ENCODE measurements at places on chromosomes 12 and 14.

DNA sequence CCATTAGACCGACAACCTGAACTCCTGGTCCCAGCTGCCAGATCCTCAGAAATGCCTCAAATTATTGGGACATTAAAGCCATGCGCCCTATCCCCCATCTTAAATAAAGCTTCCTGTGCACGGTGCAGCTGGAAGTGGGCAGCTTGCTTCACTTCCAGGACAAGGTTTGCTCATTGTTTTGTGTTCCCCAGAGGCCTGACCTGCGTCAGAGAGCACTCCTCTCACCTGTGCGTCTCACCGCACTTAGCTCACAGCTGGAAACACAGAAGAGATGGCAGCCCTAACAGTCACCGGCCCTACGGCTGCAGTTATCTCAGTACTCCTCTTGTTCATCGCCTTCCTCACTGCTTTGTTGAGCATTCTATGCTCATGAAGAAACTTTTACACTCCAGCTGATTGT lies 135.5 kb downstream of the ANO2 start:
- DNase-seq = no peak

- DNase-seq = peak; percentile 86
Measured at GRCh38 chr12:40224439-40225291, at the start of gene LRRK2. Gene LRRK2, plus strand, starts transcription at chr12:40224997. Its CDS starts 135 bp downstream, at chr12:40225132.

DNA sequence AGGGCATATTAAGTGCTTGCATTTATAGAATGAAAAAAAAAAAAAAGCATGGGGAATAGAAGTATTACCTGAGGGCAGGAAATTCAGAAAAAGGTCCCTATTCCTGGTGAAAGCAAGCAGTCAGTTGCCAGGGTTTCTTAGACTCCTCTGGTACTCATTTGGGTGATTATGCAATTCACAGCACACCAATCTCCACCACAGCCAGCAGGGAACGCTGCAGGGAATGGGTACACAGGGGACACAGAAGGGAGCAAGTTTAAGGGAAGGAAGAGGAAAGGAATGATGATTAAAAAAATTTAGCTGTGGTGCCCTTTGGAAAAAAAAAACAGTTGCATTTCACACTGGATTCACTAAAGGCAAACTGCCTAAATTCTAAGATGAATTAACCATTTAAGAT lies 14.2 kb downstream of the BLTP3B start:
- peak; percentile 60 for DNase-seq

- DNase-seq = no peak
Measured at GRCh38 chr14:87059060-87059839, 933.7 kb downstream of the GALC start.

- DNase-seq = no peak
Measured at GRCh38 chr12:5154091-5154490, 110.4 kb downstream of the KCNA5 start.

DNA sequence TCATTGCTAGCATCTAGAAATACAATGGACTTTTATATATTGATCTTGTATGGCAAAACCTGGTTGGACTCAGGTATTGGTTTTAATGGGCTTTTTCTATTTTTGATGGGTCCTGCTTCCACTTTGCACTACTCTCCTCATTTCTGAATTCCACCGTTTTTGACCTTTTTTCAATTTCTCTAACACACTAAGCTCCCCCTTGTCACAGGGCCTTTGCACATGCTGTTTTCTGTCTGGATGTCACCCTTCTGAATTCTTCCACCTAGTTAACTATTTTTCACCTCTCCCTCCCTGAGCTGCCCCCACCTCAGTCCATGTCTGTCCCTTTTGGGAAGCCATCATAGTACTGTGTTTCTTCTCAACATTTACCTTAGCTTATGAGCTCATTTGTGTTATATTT lies 112.7 kb upstream of the FRMD6 start:
- no peak for DNase-seq

DNA sequence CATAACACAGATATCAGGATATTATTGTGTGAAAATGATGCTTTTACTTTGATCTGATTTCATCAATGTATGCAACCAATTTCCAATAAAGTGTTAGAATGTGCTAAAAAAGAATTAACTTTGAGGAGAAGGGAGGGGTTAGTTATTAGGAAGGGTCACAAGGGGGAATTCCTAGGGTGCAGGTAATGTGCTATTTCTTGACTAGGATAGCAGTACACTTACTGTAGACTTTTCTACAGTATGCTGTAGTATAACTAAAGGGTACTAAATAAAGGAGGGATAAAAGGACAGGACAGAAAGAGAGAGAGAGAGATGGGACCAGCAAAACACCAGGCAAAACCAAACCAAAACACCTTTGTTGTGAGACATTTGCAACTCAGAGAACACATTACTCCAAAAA lies 121.4 kb upstream of the RAP1B start:
- no peak for DNase-seq

DNA sequence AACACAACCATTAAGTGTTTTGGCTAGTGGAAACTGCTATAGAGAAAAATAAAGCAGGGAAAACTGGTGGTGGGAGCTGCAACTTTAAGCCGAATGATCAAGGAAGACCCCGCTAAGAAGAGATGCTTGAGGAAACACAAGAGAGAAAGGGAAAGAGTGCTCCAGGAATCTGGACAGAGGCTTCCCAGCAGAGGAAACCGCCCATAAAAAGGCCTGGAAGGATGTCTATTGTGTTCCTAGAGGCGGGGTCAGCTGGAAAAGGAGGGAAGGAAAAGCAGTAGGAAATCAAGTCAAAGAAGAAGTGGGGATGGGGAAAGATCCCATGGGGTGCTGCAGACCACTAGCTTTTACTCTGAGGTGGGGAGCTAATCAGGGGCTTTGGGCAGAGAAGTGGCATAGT lies 12.4 kb downstream of the SLC2A13 start:
- DNase-seq = no peak

DNA sequence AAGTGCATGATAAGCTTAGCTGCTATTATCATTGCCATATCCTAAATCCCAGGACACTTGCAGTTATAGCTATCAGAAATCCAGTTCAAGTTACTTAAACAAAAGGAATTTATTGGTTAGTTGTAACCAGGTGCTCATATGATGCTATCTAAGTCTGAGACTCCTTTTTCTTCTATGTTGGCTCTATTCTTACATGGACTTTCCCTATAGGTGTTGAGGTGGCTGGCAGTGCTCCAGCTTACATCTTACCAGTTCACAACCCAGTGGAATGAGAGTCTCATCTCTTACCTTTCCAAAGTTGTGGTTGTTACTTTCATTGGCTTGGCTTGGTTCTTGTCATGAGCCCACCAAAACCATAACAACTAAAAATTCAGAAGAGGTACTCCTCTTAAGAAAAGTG lies 94.6 kb downstream of the DACT1 start:
- DNase-seq = no peak

- no peak for DNase-seq
Measured at GRCh38 chr14:33949411-33949893, 1.4 kb downstream of the EGLN3 start.

DNA sequence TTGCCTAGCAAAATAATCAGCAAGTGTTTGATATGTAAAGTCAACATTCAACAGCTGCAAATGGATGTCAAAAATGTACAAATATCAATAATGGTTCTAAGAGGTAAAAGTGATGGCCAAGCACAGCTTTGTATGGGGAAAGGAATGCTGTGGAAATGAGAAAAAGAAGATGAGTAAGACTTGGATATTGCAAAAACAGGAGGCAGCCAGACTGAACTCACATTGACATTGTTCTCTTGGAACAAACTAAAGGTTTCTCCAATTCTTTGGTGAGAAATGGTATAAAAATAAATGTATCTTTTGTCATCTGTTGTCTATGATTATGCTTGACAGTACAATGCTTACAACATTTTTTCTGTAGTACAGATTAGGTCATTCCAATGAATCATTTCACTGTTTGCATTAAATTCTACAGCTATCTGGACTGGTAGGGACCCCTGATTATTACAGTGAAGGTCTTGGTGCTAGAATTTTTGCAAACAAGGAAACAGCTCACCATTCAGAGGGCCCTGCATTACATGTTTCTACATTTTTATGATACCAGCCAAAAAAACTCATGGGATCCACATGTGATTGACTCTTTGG lies 465.7 kb downstream of the NOVA1 start:
- no peak for DNase-seq

DNA sequence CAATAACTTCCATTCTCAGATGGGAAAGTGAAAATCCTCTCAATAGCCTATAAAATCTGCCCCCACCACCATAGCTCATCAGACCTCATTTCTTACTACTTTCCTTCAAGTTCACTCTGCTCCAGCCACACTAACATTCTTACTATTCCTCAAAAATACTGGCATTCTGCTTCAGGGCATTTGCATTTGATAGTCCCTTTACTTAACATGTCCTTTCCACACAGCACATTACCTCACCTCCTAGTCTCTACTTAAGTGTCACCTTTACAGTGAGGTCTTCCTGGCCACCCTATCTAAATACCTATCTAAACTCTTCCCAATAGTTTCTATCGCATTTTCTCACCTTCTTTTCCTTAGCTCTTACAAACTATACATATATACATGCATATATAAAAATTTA lies 6.8 kb downstream of the EML5 start:
- no peak for DNase-seq

GRCh38 chr12:12992418-12993130 lies 7.5 kb downstream of the HEBP1 start:
- peak; percentile 75 for DNase-seq

- peak; percentile 41 for DNase-seq
Measured at GRCh38 chr14:91482263-91483013, 27.7 kb downstream of the PPP4R3A start.

DNA sequence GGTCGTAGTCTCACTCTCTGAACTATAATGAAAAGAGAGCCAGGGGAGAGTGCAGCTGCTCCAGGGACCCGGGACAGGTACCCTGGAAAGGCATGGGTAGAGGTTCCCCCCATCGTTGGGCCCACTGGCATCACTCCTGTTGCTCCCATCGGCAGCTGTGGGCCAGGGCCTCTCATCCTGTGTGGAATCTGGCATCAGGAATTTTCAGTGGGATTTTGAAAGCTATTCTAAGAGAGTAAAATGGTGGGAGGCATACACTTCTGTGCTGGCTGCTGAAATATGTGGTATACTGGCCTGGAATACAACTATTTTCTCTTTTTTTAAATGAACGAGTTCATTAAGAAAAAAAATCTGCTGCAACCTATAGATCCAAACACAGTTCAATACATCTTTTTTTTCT lies 38.1 kb downstream of the EML1 start:
- no peak for DNase-seq

GRCh38 chr14:81095539-81095938 lies 125.2 kb downstream of the GTF2A1 start:
- no peak for DNase-seq

GRCh38 chr14:35403603-35404448 lies 723 bp downstream of the NFKBIA start:
- DNase-seq = peak; percentile 96

DNA sequence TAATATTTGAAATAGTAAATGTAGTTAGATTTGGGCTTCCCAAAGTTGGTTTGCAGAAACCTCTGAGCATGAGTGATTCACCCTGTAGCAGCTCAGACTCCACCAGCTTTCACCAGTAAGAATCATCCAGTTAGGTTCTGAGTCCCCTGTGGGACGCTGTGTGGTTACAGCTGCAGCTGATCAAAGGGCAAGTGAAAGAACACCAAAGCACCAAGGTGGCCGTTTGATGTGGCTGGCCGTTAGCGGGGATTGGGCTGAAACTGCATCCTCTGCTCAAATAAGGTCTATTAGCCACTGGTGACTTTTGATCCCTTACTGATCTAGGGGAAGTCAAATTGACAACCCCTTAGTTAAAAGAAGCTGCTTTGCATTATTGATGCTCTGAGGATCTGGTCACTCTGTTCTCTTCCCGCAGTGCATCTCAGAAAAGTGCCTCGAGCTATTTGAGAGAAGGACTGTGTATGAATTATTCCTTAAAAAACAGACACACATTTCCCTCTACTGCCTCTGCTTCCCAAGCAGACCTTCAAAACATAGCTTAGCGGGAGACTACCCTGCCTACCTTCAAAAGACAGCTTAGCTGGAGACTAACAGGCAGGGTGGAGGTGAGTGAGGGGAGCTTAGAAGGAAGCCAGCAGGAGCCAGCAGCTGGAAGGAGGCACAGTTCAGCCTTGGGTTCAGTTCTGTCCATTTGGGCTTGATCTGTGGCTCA lies 3.7 kb downstream of the ABHD12B start:
- DNase-seq = no peak

GRCh38 chr14:93171376-93171775 lies 13.3 kb downstream of the MOAP1 start:
- no peak for DNase-seq
